NAMALWA (cell line): ENCODE measurements at places on chromosomes 3 and 15.
A peak's percentile ranks its signal among the peaks of the same experiment; 100 is the strongest.

DNA sequence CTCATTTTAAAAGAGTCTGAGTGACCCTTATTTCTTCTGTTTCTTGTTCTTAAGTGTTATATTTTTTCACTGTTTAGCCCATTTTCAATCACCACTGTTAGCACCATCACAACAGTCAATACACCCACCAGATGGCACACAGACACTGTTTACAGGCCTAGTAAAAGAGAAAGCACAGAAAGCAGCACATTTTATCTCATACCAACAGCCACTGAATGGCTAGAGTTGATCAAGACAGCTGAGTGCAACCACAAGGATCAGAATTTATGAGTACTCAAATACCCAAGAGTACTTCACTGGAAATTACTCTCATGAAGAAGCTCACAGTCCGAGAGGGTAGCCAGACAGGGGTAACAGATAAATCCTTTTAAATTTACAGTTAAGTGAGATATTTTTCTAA, 127.0 kb downstream of the TFDP2 start:
- DNase-seq, result peak; percentile 75

DNA sequence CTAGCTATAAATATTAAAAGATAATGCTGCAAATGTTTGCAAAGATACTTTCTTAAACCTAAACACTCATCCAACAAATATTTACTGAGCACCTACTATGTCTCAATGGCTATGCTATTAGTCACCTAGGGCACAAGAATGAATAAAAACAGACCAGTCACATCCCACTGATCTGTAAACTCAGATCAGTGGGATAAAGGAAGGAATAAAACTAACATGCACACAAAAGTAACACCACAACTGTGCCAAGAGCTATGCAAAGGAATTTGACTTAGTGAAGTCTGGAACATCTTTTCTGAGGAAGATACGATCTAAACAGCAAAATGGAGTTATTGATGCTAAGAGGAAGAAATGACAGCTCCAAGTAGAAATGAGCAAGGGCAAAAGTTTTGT, 56.6 kb downstream of the CBLB start:
- DNase-seq, result no peak

- DNase-seq, result no peak
Observed at GRCh38 chr3:187274977-187275338, 16.6 kb downstream of the MASP1 start.

DNA sequence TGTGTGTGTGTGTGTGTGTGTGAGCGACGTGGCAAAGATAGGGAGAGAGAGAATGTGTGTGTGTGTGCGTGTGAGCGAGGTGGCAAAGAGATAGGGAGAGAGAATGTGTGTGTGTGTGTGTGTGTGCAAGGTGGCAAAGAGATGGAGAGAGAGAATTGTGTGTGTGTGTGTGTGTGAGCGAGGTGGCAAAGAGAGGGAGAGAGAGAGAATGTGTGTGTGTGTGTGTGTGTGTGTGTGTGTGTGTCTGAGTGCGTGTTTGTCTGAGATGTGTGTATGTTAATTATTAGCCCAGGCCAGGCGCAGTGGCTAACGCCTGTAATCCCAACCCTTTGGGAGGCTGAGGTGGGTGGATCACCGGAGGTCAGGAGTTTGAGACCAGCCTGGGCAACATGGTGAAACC, 154.6 kb upstream of the RGMA start:
- no peak for DNase-seq
